ENCODE measurements at places on chromosomes 7 and 10.

DNA sequence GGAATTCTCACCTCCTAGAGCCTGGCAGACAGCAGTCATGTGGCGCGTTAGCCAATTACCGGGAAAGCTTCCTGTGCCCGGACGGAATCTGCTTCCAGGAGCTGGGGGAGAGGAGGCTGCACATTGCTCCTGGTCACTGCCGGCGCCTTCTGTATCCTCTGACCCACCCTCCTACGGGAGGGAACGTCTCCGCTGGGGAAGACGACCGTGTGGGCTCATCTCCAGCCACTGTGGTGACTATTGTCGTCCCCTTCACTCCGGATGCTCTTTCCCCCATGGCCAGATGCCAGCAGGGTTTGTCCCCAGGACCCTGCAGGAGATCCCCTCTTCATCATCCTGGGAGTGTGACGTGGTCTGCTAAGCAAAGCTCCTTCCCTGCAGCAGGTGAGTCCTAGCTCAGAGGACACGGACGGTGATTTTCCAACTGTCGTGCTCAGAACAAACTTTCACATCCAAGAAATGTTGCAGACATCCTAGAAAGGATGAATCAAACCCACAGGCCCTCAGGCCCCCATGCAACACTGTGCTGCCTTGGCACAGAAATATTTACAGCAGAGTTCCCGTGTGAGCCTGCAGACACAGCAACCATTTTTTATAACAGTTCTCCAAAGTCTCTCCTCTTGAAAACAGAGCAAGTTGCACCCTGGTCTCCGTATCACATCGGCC is 29.6 kb upstream of the FAM20C start:
- no peak for DNase-seq

GRCh38 chr7:130361681-130362080 is 17.1 kb downstream of the CPA5 start:
- DNase-seq: no peak

DNA sequence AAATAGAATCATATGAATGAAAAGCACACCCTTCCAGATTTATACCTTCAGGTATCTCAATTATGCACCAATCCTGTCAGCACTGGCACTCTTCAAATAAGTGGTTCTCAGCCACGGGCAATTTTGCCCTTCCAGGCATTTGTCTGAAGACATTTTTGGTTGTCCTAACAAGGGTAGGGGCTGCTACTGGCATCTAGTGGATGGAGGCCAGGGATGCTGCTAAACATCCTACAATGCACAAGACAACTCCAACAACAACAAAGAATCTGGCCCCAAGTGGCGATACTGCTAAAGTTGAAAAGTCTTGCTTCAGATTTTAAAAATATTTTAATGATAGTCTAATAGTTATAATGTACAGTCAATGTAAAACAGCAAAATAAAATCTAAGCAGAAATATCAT is 16.1 kb downstream of the CCDC186 start:
- DNase-seq: no peak

DNA sequence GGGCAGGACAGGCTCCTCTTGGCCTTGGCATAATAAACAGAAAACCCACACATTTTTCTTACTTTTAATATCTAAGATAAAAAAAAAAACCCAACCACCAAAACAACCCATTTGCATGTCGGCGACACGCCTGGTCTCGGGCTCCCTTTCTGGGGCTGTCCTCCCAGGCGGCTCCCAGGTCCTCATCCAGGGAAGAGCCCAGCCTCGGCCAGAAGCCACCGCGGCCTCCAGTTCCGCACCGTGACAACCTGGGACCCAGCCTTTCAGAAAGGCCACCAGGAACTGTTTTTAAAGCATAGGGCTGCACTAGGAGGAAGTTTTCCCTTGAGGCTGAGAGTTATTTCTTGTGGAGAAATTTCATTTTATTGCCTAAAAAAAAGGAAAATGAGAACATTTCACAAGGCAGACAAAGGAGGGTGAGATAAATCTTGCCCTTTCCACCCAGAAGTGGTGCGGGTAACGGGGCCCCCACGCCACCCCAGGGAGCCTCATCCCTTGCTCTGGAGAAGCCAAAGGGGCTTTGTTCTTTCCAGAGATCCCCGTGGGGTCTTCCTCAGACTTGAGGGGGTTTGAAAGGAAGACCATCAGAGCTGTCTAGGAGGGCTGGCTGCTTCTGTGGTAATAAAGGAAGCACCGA is 39.2 kb upstream of the MKRN1 start:
- DNase-seq: no peak

DNA sequence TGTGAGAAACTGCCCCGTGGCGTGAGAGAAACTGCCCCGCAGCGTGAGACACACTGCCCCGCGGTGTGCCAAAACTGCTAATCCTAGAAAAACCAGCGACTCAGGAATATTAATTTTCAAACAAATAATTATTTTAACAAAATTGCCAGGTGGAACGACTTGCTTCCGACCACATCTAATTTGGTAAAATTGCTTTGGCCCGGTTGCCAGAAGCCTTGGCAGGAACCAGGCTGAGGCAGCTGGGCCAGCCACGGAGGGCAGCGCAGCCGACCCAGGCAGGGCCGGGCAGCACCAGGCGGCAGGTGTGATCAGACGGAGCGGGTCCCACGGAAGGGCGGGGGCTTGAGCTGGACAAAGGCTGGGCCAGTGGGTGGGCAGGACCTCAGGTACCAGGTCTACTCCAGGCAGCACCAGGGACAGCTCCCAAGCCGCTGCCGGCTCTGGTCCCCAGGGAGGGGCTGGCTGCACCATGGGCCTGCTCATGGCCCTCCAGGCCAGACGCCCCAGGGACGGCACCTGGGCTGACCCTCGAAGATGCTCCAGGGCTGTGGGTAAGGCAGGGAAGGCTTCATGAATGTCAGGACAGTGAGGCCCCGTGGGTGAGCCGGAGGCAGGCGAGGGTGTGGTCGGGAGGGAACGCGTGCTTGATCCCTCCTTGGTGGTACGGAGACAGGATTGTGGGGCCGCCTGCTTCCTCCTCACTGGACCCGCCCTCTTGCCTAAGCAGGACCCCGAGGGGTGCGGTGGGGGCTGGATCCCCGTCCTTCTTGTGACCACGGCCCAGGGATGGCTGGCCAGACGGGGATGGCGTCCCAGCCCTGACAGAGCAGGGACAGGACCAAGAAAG is 7.7 kb upstream of the ADGRA1 start:
- no peak for DNase-seq

DNA sequence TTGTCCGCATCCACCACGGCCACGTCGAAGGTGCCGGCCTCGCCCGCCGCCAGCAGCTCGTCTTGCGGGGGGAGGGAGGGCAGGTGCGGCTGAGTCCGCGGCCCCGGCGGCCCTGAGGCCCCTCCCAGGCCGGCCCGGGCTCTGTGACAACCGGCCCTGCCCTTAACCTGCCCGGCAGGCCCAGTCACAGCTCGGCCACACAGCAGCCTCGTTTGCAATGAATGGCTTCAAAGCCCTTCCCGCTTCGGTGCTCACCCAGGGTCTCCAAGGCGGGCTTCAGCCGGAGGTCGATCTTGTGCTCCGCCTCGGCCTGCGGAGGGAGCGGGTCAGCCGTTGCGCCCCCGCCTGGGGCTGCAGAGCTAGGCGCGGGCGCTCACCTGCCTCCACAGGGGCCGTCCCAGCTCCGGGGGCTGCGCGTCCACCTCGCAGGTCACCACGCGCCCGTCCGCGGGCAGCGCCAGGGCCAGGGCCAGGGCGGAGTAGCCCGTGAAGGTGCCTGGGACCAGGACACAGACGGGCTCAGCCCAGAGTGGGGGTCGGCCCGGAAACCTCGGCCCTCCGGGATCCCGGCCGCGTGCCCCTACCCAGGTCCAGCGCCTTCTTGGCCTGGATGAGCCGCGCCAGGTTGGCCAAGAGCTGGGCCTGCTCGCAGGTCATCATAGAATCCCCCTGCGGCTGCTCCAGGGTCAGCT is 928 bp downstream of the COMTD1 start:
- DNase-seq: no peak

DNA sequence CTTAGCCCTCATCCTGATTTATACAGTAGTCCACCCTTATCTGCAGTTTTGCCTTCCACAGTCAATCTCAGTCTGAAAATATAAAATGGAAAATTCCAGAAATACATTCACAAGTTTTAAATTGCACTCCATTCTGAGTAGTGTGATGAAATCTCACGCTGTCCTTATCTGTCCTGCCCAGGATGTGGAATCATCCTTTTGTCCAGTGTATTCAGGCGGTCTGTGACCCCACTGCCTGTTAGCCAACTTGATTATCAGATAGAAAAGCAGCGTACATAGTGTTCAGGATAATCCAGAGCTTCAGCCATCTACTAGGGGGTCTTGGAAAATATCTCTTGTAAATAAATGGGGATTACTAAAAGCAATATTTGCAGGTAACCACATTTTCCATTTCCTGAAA is 146.3 kb downstream of the MALRD1 start:
- DNase-seq: no peak

- DNase-seq: no peak
Measured at GRCh38 chr7:80410081-80410480, 101.8 kb downstream of the GNAT3 start.

DNA sequence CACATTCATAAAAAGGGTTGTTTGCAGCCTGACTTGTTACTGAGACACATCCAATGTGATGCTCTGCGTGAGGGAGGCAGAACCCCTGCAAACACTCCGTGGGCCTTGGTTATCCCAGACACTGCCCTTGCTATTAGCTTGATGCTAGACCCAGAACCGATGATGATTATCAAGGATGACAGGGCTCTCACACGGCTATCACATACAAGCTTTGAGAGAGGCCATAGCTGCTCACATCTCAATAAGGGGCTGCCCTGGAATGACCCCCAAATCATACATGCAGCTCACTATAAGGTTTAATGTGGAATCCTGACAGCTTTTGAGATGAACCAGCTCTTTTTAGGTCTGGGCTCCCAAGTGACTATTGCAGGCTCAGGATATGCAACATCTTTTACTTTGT is 44.4 kb upstream of the TCERG1L start:
- no peak for DNase-seq

DNA sequence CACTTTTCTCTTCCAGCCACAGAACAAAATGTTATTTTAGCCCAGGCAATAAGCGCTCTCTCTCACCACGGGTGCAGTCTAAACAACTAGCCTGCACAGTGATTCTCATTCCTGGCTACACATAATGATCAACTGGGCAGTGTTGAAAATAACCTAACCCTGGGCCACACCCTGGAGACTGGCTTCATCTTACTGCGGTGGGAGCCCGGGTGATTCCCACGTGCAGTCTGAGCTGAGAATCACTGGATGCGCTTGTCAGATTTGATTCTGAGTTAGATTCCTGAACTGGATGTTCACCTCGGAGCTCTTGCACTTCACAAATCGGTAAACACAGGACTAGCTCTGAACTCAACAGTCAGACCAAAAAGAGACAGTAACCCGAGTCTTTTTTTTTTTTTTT is 14.9 kb downstream of the ZC3HAV1 start:
- no peak for DNase-seq

GRCh38 chr7:141975806-141976523 is 2.4 kb upstream of the TAS2R38 start:
- peak; percentile 60 for DNase-seq

DNA sequence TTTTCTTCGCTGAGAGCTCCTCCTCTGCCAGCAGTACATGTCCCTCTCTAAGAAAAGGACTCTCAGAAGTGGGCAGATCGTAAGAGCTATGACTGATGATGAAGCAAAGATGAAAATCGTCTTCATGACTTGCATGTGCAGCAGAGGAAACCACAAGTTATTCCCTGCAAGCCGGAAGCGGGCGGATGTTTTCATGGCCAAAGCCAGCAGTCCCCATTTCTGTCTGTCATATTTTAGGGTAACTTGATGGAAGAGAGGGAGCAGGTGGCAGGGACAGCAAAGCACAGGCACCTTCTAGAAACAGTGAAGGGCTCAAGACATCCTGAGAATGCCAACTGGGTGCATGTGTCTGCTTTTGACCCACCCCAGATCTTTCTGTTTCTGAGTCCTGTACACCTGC is 19.9 kb downstream of the KLF6 start:
- no peak for DNase-seq

- DNase-seq: no peak
Measured at GRCh38 chr10:78082636-78083035, 49.0 kb downstream of the RPS24 start.

- DNase-seq: no peak
Measured at GRCh38 chr7:2354939-2355704, 495 bp downstream of the EIF3B start.

DNA sequence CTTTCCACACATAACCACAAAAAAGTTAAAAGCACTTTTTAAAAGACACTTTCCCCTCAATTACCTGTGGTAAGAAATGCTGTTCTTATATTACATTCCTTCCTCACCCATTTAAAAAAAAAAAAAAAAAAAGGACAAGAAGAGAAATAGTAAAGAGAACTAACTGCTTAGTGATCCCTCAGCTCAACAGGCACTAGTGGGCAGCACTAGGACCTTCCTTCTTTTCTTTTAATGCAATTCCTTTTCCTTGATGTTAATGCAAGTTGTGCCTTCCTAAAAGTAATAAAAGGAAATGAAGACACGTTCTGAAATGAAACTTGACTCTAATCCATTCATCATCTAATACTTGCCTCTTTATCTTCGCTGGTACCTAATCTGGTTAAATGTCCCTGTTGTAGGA is 189.7 kb downstream of the TCF7L2 start:
- no peak for DNase-seq

DNA sequence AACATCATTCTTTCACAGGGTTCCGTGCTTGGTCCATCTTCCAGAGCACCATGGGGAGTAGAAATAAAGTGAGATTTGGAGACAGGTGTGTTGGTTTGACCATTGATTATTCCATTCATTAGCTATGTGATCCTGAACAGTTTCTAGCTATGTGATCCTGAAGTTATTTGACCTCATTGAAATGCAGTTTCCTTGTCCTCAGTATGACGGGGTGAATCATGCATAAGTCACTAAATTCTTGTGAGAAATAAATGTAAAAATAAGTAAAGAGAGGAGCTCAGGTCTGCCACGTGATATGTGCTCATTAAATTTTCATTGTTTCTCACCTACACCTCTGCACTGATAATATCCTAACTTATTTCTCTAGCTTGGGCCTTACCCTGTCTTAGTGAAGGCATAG is 34.1 kb upstream of the LHFPL3 start:
- no peak for DNase-seq

DNA sequence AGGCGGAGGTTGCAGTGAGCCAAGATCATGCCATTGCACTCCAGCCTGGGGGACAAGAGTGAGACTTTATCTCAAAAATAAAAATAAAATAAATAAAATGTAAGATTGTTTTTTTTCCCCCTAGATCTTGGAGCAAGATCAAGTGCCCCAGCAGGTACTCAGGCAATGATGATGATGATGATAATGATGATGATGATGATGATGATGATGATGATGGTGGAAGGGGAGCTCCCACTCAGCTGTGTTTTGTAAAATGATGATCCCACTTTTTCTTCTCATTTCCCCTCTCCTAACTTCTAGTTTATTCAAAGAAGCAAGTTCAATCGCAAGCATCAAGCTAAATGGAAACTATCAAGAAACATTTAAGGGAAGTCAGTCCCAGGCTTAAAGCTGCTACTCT is 50.3 kb downstream of the PIK3CG start:
- no peak for DNase-seq

DNA sequence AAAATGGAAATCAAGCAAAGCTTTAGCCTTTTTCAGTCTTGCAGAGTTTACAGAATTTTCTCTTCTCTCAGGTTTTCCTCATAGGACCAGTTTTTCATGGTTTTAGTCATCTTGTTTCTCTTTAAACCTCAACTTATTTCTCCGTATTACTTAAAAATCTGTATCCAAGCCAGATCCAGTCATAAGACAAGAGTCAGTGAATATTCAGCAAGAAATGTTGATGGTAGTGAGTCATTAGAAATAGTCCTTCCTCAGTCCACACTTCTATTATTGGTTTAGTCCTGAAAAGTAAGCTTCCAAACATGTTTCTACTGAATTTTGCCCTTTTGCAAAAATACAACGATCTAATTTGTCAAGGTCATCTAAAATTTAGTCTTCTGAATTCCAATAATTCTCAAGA is 107.0 kb downstream of the VIM start:
- DNase-seq: no peak

Data from CD4-positive, alpha-beta T cell treated with Interleukin-1 beta for 1 hour (primary cell).